ENCODE measurements at places on chromosomes 5 and 9.

GRCh38 chr9:13673348-13673747, 393.9 kb upstream of the MPDZ start:
- no peak for DNase-seq

DNA sequence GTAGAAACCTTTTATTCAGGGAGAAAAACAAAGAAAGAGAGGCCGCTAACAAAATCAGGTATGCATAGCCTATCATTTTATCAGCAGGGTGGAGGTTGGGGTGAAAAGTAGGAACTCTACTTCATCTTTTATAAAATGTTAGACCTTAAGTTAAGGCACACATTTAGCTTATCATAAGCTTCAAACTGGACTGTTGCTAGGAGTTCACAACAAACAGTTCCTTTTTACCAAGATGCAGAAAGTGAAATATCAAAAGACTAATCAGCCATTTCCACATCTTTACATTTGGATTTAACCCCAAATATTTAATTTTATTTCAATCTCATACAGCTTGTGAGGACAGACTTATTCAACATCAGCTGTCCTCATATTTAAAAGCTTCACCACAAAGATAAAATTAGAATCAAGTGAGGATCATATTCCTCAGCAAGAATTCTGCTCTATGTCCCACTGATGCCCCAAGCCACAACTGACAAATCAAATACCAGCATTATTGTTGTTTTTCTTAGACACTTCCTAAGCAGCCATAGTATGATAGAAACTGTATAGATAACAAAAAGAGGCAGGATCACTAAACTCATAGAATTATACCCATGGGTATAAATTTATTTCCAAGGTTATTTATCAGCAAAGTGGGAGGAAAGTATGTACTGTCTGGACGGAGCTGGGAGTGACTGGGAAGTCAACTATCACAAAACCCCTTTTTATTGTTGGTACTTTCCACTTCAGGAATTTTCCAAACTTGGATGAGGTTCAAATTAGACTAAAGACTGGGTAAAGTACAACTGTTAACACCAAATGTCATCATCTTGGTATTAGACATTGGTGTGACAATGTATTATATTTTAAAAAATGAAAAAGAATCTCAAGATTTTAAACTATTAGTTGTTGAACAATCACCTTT, 29.9 kb upstream of the MYOT start:
- DNase-seq, result no peak

DNA sequence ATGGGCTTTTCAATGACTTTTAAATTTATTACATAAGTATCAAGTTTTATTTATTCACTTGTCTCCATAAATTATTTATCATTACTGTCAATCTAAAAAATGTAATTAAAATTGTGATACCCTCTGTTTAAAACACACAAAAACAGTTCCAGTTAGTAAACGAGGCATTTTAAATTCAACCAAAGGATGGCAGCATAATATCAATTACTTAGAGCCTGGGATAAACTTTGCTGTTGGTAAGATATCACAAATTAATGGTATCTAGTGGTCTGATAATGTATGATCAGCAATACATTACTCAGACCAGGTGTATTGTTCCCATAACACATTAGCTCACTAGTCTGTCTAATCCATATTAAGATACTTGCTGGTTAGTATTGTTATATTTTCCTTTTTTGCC, 9.6 kb upstream of the IFNE start:
- no peak for DNase-seq

- DNase-seq, result no peak
These were observed 128.1 kb upstream of the VLDLR start for GRCh38 chr9:2493529-2493928.

- no peak for DNase-seq
These were observed 433.2 kb downstream of the SEMA5A start for GRCh38 chr5:9112520-9113291.

DNA sequence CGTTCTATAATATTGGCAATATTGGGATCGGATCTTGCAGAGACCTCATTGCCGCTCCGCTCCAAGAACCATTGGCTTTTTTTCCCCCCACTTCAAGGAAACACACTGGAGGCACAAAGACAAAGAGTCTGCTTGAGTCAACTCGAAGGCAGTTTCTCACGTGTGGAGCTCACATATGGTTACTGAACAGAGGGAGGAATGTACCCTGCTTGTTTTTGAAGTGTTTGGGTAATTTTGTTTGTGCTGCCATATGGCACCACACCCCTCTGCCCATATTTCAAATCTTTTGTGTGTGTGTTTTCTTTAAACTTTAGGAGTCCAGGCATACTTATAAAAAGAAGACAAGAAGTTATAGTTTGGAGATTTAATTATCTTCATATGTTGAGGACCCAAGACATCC, 595.9 kb downstream of the DTWD2 start:
- no peak for DNase-seq

DNA sequence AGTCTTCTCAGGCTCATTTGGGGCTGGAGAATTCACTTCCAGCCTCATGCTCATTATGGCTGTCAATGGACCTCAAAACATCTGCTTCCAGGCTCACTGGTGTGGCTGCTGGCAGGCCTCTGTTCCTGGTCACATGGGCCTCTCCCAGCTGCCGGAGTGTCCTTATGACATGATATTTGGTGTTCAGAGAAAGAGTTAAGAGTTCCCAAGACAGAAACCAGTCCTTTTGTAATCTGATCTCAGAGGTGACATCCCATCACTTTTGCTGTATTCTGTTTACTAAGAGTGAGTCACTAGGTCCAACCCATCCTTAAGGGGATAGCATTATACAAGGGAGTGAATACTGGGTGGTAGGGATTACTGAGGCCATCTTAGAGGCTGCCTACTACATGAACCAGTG, 104.6 kb downstream of the CACNA1B start:
- DNase-seq, result no peak

DNA sequence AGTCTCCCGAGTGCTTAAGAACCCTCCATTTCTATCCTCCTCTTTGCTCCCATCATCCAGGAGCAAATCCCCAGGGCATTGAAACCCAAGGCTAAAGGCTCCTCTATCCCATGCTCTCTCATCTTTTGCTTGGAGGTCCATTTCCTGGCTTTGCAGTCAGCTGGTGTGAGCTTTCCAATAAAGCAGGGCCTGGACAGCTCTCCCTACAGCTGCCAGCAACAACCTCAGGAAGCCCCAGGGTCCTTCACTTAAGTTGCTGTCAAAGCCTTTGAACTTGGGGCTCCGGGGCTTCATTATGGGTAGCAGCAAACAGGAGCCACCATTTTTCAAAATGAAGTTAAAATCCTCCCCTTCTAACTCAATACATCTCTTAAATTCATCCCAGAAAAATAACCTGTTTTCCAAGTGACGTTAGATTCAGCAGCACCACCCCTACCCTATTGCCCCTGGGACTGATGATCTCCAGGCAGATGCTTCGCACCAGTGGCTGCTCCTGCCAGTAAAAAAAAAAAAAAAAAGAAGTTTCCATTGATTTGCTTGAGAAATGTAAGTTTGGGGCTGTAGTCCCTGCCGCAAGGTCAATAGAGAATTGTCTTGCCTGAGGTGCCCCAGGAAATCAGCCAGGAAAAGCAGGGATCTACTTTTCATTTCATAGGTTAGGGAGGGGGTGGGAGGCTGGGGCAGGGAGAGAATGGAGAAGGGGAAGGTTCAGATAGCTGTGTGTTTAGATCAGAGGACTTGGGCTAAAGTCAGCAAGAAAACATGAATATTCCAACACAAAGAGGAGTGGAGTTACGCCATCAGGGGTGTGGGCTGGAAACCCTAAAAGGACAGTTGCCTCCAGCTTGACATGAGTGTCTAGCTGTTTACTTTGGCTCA, 83.8 kb upstream of the IL6ST start:
- peak; percentile 30 for DNase-seq

- no peak for DNase-seq
These were observed 10.6 kb downstream of the LAMC3 start for GRCh38 chr9:131019388-131020239.

DNA sequence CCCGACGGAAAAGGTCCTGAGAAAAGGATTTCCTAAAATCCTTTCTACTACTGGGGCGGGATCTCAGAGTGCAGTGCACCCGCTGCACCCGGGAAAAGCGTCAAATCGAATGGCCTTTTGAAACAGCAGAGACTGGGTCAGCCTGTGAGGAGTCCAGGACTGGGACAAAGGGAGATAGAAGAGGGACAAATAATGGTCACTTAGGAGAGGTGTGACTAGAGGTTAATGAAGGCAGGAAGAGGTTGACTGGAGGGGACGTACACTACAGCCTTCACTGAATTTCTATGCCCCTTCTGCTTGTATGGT, 1.5 kb downstream of the PLPPR1 start:
- DNase-seq, result no peak

DNA sequence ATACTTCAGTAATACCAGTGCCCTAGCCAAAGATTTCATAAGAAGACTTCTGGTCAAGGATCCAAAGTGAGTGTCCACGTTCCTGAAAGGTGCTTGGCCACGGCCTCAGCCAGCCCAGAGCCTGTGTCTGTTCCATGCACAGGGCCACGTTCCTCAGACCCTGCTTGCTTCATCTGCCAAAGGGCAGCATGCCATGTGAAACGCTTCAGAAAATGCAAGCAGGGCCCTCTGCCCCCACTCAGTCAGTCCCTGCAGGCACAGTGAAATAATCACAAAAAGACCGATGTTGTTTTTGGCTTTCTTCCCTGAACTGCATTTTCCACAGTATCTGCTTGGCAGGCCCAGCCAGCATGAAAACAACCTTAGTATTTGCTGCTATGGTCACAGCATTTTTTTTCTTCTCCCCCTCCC, 85.5 kb upstream of the CTSL start:
- no peak for DNase-seq

- no peak for DNase-seq
These were observed 111.7 kb downstream of the JAKMIP2 start for GRCh38 chr5:147670815-147671214.

- DNase-seq, result peak; percentile 16
These were observed 49.2 kb downstream of the TIMD4 start for GRCh38 chr5:156913719-156914370.

GRCh38 chr5:15137414-15137813, 265.8 kb upstream of the ANKH start:
- DNase-seq, result no peak

DNA sequence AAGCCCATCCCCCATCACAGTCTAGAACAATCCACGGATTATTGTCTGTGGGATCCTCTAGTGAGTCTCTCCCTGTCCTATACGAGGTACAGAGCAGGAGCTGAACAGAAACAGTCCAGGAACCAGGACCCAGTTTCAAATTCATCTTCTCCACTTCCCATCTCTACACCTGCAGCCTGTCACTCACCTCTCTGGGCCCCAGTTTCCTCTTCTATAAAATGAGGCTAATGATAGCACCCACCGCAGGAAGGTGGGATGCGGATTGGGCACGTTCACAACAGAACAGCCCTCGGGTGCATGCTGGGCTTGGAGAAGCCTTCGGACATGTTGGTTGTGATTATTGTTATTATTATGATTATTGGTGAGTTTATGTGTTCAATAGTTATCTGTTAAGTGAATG, 78.5 kb downstream of the ANKRD33B start:
- no peak for DNase-seq

- DNase-seq, result peak; percentile 54
These were observed 38.8 kb downstream of the CARTPT start for GRCh38 chr5:71757590-71758543.

- no peak for DNase-seq
These were observed 164.1 kb upstream of the ZNF618 start for GRCh38 chr9:113712053-113712452.

- no peak for DNase-seq
These were observed 120.2 kb downstream of the SEMA5A start for GRCh38 chr5:9425710-9426109.

Measured in suppressor macrophage (primary cell).